ENCODE measurements at places on chromosomes 16 and 17. TPM values are rescaled to one million over a fixed set of nuclear protein-coding genes. Genes with fewer than 3 reads are reported as not detected.

PRAC2 gene
- total RNA-seq, result 2.1 TPM

TSPAN10 gene
- total RNA-seq, result 1.2 TPM

KRTAP4-6 gene
- not detected for total RNA-seq

CES1 gene
- total RNA-seq, result 25.0 TPM

EPOP gene
- 0.32 TPM for total RNA-seq

SLFN14 gene
- total RNA-seq, result 0.48 TPM

PDE6G gene
- not detected for total RNA-seq

CACNG5 gene
- total RNA-seq, result not detected

IGF2BP1 gene
- 2.9 TPM for total RNA-seq

G6PC1 gene
- not detected for total RNA-seq

TAT gene
- total RNA-seq, result not detected

XYLT1 gene
- 13.4 TPM for total RNA-seq

Measured in urinary bladder (tissue), 4 donors.